ENCODE measurements at places on chromosomes 5 and 9.

- DNase-seq, result no peak
Observed at GRCh38 chr5:154771383-154771901, 16.3 kb downstream of the LARP1 start.

DNA sequence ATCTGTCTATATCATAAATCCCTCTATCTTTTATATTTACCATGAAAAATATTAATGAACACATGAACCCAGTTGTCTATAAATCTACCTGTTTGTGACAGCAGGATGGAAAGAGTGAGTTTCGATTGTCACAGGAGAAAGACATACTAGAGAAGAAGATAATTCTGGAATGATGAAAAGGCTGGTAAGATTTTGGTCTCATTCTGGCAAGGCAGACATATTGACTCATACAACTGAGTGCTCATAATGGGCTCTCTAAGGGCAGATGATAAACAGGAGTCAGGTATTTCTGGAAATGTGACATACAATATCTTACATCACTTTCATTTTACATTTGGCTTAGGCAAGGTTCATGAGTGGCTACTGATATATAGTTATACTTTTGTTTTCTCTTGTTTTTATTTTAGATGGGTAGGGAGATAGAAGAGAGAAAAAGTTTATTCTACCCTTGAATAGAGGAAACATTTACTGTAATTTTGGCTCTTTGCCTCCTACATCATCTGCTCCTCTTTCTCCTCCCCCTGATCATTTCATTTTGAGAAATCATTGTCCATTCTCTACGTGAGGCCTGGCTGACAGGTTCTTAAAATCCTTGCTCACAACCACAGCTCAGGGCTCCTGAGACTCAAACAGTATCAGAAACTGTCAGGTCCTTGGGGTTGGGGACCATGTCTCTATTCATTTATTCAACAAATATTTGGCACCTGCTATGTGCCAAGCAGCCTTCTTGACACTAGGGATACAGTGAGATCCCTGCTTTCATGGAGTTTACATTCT lies 14.4 kb downstream of the ELOVL7 start:
- DNase-seq, result no peak

GRCh38 chr9:105647595-105648349 lies 14.5 kb upstream of the TAL2 start:
- no peak for DNase-seq

DNA sequence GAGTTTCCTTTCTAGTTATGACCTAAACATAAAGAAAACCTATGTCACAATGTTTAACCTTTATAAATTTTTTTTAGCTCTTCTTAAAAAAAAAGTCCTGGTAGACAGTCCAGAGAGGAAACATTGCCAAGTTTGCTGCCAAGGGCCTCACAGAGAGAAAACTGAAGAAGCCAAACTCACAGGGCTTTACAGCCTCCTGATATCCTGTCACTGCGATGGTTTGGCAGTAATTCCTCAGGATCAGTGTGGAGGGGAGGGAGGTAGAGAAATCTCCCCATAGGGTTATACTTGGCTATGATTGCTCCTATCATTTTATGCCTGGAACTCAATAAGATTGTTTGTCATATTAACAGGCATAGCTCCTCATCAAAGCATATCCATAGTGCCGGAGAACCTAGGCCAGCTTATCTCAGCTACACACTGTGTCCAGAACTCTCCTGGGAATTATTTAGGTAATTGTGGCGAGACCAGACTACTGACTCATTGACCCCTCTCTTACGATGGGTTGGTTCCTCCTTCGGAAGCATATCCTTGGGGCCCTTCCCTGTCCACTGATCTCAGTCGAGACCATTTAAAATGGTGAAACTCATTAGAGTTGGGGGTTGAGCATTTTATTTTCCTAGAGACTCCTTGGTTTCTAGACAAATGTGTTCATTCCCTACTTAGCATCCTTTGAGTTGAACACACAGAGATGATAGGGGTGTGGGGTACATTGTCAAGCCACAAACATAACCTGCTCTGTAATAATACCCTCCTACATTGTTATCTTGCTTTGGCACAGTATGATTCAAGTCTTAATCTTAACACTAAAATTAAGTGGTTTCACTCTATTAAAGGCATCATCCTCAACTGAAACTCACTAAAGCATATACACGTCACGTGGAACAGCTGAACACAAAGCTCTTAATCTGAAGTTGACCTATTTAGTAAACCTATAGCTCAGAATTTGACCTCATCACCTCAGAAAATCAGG lies 53.4 kb upstream of the TMC1 start:
- DNase-seq, result no peak

DNA sequence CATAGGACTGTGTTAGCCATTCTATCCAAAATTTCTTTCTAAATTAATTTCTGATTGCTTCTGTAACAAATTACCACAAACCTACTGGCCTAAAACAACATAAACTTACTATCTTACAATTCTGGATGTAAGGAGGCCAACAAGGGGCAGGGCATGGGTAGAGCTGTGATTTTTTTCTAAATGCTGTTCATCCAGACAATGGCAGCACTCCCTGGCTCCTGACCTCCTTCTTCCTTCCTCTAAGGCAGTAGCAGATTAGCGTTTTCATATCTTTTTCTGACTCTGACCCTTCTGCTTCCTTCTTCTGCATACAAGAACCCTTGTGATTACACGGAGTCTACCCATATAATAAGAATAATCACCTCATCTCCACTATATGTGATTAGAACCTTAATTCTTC lies 1005.8 kb downstream of the CDH12 start:
- no peak for DNase-seq

DNA sequence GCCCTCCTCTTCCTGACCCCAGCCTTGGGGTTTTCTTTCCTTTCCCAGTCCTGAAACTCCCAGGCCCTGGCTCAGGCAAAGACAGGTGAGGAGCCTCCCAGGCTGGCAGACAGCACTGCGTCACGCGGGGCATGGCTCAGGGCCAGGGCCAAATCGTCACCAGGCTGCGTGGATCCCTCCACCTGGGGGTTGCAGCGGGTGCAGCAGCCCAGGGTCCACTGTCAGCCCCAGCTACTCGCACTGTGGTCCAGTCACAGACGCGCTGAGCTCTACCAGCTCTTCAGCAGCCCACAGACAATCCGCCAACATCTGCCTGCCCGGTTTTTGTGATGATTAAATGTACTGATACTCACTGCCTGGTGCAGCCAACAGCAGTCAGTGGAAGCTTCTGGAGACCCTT lies 12.1 kb downstream of the FAM78A start:
- no peak for DNase-seq

GRCh38 chr5:2680979-2681378 lies 70.5 kb downstream of the IRX2 start:
- no peak for DNase-seq

DNA sequence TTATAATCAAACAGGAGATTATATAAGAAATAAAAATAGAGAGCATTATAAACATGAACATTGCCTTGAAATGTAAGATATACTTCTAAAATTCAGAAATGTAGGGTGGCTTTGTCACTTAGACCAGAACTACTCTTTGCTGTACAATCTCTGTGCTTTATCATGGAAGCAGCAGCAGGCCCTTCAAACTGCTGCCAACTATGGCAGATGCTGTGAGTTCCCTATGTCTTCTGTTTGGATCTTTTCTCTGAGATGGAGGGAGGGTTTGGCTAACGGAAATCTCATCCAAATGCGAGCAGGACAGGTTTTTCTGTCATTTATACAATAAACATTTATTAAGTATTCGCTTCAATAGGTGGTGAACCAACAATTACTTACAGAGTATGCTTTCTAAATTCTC lies 34.8 kb upstream of the RICTOR start:
- no peak for DNase-seq

GRCh38 chr9:73059247-73059646 lies 92.4 kb upstream of the ANXA1 start:
- DNase-seq, result no peak

DNA sequence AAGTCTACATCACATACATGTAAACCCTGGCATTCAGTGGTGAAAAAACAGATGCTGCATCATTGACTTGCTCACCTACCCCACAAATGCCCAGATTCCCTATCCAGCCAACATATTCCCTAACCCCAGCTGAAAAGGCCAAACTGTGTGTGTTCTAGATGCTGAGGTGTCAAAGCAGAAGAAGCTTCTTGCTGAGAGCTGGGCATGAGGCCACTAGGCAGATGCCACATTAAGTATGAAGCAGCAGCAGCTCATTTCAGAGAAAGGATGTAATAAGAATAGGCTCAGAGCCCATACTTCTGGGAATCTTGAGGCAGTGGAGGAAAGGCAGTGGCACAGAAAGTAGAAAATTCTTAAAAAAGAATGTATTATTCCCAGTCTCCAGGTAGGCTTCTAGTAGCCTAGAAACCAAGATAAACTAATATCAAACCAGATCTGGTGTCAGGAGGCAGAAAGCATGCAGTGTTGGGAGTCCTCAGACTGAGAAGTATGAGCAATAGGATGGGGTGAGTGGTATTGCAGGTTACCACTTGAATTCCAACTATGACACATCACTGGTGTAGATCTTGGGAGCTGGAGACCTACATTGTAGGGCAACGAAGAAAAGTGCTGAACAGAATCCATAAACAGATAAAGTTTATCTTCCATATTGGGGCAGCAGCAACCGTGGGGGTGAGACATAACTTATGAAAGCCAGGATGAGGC lies 71.9 kb upstream of the GRHPR start:
- no peak for DNase-seq

- DNase-seq, result no peak
Observed at GRCh38 chr5:158857976-158858375, 241.7 kb downstream of the EBF1 start.

- DNase-seq, result peak; percentile 56
Observed at GRCh38 chr5:52989025-52989780, at the start of gene ITGA2. TSS of gene ITGA2 (plus strand) at chr5:52989352. CDS start at chr5:52989469, 117 bp downstream.

DNA sequence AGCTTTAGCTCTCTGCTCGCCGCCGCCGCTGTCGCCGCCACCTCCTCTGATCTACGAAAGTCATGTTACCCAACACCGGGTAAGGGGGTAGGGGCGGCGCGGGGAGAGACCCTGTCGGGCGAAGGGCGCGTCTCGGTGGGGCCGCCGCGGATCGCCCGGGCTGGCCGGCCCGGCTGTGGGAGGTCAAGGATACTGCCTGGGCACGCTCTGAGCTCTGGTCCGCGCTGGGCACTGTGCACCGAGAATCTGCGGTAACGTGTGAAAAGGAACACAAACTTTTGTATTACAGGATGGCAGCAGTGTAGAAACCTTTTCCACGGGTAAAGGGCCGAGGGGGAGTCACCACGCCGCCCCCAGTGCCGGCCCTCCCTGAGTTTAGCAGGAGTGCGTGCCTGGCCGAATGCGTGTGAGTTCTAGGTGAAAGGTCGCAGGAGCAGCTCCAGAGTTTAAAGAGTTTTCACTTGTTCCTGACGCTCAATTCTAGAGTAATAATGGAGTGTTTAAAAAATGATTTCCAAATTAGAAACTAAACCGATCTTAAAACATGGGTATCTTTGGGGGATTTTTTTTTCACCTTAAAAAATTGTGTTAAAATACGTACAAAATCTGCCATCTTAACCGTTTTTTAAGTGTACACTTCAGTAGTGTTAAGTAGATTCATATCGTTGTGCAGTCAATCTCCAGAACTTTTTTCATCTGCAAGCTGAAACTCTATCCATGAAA lies at the start of gene HSDL2:
HSDL2 (plus strand) TSS at position 7 of the 723 bp plus-strand sequence; CDS start at position 63, 56 bp downstream.
- no peak for DNase-seq

DNA sequence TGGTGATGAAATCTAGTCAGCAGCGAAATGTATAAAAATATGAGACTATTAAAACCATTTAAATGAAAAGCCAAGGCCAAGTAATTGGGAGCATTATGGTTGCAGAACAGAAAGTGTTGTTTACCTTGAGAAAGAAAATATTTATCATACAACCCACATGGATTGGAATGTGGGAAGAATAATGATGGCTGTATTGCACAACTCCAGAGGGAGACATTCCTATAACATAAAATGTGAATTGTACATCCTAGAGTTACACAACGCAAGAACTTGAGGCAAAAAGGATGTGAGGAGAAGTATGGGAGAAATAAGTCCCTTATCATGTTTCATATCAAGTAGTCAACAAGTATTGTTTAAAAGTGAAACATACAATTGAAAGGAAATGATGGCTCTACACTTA lies 1014.0 kb upstream of the SEMA6A start:
- no peak for DNase-seq

DNA sequence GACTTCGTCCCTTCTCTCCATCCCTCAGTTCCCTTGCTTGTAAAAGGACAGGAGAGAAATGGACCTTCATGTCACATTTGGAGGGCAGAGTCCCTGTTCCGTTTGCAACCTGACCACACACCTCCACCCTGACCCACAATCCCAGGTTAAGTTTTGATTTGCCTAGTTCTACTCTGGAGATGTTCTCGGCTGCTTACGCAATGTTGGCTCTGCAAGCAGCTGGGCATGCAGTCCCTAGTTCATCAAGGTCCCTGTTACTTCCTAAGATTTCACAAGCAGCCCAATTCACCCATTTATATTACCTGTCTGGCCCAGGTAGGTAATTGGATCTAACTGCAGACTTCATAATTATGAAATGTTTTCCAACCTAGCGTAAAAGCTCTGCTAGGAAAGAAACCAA lies 28.8 kb downstream of the SLIT3 start:
- DNase-seq, result no peak

- DNase-seq, result no peak
Observed at GRCh38 chr5:78720227-78720985, 71.8 kb upstream of the LHFPL2 start.

- DNase-seq, result no peak
Observed at GRCh38 chr5:144794922-144795321, 624.2 kb downstream of the KCTD16 start.

DNA sequence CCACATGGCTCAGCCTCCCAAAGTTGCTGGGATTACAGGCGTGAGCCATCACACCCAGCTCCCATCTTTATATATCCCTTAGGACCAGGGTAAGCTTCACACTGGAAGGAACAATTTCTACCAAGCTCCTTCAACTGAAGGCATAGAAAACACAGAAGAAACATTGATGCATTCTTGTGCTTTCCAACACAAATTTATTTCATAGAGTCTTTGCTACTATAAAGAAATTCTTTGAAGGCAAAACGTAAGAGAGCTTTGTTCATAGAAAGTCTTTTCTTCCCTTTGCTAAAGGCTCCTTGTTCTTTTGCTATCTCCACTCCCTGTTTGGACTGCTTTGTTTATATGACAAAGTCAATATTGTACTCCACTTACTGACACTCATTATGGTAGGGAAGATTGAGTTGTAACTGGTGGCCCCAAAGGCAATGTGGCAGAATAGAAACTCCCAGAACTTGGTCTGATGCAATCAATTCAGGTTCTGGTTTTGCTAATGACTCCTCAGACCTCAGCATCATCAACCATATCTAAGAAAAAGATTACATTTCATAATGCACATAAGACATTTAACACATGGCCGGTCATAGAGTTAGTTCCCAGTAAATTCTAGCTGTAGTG lies 97.4 kb upstream of the CLINT1 start:
- DNase-seq, result no peak

DNA sequence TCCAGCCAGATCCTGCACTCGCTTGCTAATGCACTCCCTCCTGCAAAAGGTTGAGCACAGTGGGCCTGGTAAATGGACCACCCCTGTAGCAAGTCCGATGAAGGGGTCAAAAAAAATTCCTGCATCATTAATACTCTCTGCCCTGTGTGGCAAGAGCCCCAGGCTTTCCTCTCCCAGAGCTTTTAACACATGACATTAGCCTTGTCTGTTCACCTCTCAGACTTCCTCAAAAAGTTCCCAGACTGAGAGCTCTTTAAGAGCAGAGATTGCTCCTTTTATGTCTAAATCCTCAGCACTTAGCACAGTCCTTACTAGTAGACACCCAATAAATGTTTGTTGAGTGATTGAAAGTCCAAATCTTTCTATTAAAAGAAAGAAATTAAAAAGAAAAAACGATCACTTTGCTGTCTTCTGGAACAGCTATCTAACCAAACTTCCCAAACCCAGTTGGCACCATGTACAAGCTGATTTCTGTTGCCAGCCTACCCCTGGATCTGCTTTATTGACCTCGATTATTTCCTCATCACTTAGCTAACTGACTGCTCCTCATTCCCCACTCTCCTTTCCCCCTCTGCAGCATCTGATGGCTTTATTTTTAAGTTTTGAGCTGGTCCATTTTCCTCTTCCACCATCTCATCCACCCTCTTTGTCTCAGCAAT lies 209.8 kb downstream of the ENC1 start:
- no peak for DNase-seq

All from activated CD4-positive, alpha-beta memory T cell treated with anti-CD3 and anti-CD28 coated beads, Interleukin-2, amount 10 ng/mL, durations not matched to agents 7 days and 5 days (primary cell).